Cardiac muscle cell (in vitro differentiated cells and primary cell): ENCODE measurements at places on chromosomes 2 and 18.
A peak's percentile ranks its signal among the peaks of the same experiment; 100 is the strongest.

- DNase-seq, result peak; percentile 19
These were observed 4.2 kb downstream of the SMAD2 start for GRCh38 chr18:47926101-47926850.

DNA sequence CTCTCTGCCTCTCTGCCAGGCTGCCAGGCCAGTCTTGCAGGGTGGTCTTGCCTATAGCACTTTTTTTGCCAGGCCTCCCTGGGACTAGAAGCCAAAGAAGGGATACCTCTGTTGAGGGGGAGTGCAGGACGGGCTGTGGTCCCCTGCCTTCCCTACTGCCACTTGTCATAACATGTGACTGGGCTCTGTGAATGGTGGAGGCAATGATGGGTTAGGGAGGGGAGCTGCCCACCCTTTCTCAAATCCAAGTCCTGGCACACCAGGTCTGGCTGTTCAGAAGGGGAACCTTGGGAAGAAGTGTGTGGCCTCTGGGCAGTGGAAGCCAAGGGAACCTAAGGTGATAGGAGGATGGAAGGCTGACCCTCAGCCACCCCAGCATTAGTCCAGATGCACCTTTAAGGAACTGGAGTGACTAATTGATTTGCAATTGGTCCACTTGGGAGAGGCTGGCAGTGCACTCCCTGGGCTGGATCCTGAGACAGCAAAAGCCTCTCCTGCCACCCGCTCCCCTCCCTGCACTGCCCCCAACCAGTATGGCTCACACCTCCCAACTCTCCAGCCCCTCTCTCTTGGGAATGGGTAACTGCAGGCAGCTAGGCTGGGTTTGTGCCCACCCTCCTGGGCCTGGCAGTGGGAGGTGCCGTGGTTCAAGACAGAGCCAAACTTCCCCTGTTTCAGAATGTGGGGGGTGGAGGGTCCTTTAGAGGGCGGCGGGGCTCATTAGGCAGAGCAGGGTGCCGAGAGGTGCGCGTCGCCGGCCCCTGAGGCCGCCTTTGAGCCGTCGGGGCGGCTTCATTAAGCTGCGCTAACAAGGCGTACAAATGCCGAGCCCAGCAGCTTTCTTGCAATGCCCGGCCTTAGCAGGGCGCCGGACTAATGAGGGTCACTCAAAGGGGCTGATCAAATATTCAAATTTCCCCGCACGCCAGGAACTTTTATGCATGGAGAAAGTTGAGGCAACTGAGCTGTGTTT lies 4.5 kb upstream of the SIX3 start:
- no peak for DNase-seq

DNA sequence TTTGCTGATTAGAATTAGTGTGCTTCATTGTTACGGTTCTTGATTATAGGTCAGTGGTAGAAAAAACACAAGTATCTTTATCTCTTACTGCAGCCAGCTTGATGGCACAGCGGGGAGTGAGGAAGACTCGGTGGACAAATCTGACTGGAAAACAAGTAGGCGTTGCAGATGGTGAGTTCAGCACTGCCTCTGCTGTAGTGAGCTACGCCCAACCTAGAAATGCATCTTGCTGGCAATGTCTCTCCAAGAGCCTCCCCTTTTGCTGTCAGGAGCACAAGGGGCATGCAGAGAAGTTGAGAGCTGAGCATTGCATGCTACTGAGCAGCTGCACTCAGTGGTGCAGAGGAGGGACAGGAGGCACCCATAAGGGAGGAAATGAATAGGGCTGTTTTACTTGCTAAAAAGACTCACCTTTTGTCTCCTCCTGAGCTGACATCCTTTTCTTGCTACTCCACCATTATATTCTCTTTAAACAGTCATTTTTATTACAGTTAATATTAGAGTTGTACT lies 977.3 kb upstream of the ACVR2A start:
- DNase-seq, result no peak

DNA sequence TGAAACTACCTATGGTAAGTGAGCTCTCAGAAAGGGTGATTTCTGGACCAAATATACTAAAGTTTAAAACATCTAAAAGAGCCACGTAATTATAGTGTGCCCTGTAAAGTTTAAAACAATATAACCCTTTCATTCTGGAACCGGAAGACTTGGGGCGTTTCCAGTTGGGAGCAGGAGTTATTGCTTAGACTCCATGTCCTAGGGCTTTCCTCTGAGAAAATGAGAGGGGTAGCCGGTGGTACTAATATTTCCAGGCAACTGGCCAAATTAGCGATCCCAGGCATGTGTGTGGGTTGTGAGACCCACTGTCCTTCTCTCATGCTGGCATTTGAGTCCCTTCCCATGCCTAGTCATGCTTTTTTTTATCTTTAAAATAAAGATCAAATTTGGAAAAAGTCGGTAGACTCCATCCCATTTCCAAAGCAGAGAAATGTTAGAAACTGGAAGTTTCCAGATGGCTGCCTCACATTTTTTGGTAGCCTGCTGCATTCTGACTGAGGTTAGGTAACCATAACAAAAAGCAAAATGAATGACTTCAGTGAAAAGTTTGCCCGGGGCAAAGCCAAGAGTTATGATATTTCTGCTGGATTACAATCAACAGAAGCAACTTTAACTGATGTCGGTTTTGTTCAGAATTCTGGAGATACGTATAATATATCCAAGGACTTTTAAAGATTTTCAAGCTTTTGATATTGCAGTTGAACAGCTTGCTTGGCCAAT lies 227.4 kb downstream of the SS18 start:
- no peak for DNase-seq

DNA sequence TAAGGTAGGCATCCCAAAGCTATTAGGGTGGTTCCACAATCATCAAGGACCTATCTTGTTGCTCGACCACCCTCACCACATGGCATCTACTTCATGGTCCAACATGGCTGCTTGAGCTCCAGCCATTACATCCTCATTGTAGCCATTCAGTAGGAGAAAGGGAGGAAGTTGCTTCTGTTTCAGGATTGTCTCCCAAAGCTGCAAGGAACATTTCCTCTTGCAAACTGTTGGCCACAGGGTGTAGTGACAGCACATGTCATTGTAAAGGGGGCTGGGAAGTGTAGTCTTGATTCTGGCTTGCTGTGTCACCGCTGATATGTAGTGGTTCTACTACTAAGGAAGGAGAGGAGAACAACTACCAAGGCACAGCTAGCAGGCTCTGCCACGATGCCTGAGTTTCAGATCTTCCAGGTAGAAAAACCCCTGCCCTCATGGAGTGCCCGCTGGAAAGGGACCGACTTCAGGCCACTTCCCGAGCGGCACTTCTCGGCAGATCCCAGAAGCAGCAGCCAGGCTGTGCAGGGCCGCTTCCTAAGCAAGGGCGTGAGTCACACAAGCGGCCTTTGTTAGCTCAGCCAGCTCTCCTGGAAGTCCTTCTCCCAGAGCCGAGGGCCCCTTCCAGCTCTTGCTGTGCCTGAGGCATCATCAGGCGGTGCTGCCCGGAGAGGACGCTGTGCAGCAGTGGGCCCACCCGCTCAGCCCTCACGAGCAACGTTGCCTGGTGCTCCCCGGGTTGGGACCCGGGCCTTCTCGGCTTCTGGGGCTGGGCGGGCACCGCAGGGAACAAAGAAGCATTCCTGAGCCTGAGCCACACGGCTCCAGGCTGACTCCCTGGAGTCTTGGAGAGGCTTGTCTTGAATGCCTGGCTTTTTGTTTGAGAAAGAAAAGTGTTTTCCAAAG lies 58.2 kb downstream of the HS6ST1 start:
- no peak for DNase-seq

DNA sequence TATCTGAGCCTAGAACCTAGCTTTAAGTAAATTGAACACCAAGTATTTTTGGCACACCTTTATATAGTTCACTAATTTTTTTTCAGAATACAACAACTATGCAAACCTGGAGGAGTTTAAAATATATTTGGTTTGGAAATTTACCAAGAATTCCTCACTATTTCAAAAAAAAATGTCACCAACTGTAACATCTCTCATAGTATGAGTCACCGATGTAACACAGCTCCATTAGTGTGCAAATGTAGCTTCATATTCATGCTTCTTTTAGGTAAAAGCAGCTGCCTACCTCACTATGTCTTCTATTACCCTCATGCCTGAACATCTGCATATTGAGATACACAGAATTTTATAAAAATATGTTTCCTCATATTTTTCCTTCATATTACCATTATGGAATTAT lies 80.5 kb downstream of the NRXN1 start:
- no peak for DNase-seq

DNA sequence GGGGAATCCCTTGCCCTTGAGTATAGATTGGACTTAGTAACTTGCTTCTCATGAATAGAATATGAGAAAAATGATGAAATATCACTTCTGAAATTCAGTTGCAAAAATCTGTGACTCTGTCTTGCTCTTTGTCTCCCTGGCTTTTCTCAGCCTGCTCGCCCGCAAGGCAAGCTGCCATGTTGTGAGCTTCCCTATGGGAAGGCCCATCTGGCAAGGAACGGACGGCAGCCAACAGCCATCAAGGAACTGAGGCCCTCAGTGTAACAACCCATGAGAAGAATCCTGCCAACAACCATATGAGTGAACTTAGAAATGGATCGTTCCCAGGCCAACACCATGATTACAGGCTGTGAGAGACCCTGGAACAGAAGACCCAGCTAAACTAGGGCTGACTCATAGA lies 58.4 kb upstream of the PGAP1 start:
- DNase-seq, result no peak

GRCh38 chr2:182652326-182652725 lies 63.7 kb upstream of the DNAJC10 start:
- no peak for DNase-seq

GRCh38 chr2:97969081-97970067 lies 26.4 kb downstream of the TMEM131 start:
- no peak for DNase-seq

DNA sequence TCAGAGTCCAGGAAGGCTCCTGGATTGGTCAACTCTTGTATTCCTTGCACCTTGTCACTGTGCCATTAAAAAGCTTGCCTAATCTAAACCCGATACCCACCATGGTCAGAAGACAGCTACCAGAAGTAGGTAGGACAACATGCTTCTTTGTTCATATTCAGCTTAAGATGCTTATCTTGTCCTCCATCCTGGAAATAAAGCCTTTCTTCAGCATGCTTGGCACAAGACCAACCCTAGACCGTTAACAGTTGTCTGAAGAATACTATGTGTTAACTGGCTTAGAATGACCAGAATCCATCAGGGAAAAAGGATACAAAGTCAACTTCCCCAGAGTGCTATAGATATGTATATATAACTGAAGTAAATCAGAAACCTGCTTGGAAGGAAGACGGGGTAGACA lies 193.9 kb downstream of the ZRANB3 start:
- peak; percentile 21 for DNase-seq

DNA sequence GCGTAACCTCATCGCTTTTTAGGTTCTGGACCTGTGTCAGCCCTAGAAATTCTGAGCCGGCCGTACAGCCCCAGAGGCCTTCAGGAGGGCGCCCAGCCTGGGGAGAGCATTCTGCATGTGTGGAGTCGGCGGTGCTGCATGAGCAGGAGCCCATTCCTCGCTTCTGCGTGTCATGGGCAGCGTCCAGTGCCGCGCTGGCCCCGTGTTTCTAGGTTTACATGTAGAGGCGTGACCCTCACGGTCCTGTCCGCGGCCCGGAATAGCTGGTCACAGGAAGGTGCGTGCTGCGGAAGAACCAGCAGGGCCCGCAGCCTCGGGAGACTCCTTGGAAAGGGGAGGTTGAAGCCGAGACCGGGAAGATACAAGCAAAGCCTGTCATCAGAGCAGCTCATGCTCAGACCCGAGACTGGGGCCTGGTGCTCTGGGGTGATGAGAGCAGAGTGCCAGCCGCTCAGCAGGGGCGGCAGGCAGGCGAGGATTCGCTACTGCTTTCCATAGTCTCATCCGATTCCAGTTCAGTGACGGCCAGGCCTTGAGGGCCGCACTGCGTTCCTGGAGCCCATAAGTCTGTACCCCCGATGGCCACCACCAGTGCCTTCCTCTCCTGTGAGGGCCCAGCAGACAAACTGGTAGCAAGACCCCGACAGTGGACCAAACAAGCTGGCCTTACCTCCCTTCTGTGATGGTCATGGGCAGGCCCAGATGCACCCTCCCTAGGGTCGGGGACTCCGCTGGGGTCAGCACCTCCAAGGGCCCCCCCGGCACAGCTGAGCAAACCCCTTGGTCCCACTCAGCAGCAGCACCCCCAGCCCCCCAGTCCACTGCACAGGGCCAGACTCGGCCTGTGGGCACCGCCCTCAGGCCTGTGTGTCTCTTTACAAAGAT lies 15.6 kb upstream of the NFATC1 start:
- no peak for DNase-seq

GRCh38 chr2:134277223-134277622 lies 23.4 kb downstream of the MGAT5 start:
- DNase-seq, result no peak

GRCh38 chr2:185736210-185736609 lies 2.4 kb upstream of the FSIP2 start:
- no peak for DNase-seq

DNA sequence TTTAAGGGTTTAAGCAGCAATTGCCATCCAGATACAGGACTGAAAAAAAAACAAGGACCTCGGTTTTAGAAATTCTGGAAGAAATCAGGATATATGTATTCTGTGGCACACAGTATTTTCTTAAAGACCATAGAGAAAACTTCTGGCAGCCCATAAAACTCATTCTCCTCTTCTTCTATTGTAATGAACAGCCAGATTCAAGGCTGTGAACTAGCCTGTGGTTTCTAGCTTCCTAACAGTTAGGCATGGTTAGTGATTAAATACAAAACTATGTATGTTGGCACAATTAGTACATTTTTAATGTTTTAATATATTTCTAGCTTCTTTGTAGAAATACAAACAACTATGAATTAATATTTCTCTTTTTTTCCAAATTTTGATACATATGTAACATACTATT lies 555.7 kb downstream of the DSC3 start:
- DNase-seq, result no peak

DNA sequence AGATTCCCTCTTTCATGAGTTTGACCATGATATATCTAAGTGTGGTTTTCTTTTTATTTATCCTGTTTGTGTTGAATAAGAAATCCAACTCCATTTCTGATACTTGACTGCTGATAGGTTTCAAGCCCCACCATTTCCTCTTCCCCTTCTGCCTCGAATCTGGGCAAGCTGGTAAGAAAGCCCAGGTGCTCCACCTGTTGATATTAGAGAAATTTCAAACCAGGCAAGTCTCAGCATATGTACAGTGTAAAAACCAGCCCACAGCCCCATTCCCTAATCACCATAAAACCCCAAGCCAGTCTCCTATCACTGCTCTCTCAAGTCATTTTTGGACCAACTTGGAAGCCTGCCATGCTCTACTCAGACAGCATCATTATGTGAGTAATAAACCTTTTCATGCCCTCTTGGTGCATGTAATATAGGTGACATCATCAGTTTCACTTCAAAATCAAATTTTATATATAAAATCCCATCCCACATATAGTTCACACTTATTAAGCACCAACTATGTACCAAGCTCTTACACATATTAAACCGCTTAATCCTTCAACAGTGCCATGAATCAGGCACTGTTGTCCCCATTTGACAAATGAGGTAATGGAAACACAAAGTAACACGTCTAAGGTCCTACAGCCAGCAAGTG lies 46.6 kb downstream of the SMAD2 start:
- peak; percentile 54 for DNase-seq

DNA sequence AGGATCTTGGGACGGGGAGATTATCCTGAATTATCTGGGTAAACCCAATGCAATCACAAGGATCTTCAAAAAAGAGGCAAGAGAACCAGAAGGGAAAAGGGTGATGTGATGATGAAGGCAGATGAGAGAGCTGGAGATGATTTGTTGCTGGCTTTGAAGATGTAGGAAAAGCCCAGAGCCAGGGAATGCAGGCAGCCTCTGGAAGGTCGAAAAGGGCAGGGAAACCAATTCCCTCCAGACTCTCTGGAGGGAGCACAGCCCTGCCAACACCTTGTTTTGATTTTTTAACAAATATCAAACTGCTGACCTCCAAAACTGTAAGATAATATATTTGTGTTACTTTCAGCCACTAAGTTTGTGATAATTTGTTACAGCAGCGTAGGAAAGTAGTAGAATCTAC lies 48.9 kb upstream of the IL1R2 start:
- DNase-seq, result no peak
